ENCODE measurements at places on chromosomes 1 and 21. TPM values are rescaled to one million over a fixed set of nuclear protein-coding genes. Genes with fewer than 3 reads are reported as not detected.

The DMBX1 gene
- not detected for total RNA-seq

The AADACL4 gene
- total RNA-seq: not detected

The POGK gene
- 22.0 TPM for total RNA-seq

The LRRN2 gene
- not detected for total RNA-seq

The KRTAP13-2 gene
- total RNA-seq: not detected

The SYT6 gene
- not detected for total RNA-seq

The SNX7 gene
- 42.8 TPM for total RNA-seq

The HES2 gene
- total RNA-seq: 0.08 TPM

The TNFAIP8L2 gene
- not detected for total RNA-seq

The KCNA3 gene
- total RNA-seq: 0.64 TPM

The CFAP126 gene
- total RNA-seq: not detected

The PRAMEF14 gene
- total RNA-seq: not detected

The CATSPERE gene
- 0.13 TPM for total RNA-seq

The ANGPTL3 gene
- not detected for total RNA-seq

The CHI3L1 gene
- not detected for total RNA-seq

The SAMD13 gene
- total RNA-seq: 3.8 TPM
